ENCODE measurements at places on chromosomes 5 and 9.

DNA sequence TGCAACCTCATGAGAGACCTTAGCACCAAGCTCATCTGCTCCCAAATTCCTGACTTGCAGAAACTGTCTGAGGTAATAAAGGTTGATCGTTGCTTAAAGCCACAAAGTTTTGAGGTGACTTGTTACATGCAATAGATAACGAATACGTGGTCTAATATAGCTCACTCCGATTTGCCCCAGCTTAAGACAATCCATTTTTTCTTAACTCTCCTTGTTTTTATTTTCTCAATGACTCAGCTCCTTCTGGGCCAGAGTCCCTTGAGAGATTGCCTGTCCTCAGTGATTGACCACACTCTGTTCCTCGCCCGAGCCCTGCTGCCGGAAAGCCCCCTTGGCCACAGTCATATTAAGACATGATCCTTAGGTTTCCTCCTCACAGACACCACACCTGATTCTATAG is 63.7 kb upstream of the FANCC start:
- DNase-seq = no peak

DNA sequence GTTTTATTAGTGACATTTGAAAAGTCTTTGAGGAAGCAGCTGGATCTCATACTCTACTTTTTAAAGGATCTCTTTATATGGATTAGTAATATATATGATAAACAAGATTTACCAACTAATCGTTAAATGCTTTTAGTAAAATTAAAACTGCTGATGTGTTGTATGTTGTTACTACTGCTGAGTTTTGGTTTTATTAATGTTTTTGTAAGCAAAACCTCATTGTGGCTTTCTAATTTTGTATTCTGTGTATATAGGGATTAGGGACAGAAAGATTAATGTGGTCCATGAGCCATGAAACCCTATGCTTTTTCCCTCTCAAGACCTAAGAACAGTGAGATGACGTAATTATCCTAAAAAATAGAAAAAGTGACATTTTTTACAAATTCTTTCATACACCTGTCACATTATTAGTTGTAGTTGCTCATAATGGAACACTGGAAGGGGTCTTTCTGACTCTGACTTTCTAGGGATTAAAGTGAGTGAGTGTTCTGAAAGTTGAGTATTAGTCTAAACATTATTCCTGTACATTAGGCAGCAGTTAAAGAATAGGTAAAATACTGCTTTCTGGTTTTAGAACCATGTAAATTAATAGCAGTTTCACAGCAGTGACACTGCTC is 85.9 kb downstream of the SLC12A2 start:
- DNase-seq = no peak

GRCh38 chr5:142087920-142088679 is 20.5 kb upstream of the NDFIP1 start:
- DNase-seq = peak; percentile 65

DNA sequence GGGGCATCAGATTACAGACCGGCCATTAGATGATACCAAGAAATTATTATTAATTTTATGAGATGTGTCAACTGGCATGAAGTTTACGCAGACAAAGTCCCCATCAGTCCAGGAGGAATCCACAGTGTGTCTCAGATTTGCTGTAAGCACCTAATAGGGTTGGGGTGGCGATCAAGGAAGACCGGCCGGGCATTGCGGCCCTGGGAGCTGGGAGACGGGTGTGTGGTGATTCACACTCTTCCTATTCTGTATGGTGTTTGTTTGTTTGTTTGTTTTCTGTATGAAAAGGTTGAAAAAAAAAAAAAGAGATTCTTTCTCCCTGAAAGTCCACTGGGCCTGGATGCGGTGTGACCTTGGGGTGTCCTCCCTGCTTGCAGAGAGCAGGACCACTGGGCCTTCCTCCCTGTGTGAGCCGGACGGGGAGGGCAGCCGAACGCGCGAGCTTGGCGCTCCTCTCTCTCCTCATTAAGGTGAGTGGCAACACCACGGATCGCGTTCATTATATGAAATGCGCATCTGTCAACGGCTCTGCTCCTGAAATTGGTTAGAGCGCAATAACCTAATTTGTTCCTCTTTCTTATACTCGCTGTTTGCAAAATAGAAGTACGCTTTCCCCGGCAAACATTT is 15.1 kb downstream of the RASGEF1C start:
- no peak for DNase-seq

- peak; percentile 92 for DNase-seq
Measured at GRCh38 chr5:177300236-177300880, 3.2 kb downstream of the RAB24 start.

DNA sequence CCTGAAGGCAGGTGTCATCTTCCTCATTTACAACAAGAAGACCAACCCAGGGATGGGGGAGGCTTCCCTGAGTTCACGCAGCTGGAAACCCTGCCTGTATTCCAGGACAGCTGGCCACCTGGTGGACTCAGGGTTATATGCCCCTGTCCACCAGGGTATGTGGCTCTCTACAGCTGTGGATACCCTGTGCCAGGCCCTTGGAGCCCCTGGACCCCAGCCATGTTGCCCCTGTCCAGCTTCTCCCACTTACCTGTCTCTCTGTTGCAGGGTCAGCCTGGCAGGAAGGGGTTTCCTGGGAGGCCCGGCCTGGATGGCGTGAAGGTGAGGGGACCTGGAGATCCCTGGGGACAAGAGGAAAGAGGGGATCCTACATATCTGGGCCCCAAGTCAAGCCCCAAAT is 79.7 kb upstream of the ORM1 start:
- DNase-seq = no peak

DNA sequence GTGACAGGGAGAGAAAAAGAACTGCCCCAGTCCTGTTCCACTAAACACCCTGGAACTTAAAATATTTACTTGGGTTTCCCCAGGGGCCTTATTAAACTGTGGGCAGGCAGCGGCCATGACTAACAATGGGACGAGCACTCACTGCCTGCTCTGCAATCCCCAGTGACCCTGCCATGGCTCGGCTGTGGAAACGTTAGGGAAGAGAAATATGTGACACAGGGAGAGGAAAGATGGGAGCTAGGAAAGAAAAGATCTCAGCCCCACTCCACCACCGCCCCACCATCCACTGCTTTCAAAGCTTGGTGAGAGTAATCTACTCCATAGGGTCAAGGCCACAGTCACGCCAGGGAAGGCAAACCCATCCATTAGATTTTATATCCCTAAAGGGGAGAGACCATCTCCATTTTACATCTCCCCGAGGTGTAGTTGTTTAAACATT is 117.6 kb downstream of the EFNA5 start:
- no peak for DNase-seq

- no peak for DNase-seq
Measured at GRCh38 chr5:94928891-94929290, 310.4 kb downstream of the SLF1 start.

DNA sequence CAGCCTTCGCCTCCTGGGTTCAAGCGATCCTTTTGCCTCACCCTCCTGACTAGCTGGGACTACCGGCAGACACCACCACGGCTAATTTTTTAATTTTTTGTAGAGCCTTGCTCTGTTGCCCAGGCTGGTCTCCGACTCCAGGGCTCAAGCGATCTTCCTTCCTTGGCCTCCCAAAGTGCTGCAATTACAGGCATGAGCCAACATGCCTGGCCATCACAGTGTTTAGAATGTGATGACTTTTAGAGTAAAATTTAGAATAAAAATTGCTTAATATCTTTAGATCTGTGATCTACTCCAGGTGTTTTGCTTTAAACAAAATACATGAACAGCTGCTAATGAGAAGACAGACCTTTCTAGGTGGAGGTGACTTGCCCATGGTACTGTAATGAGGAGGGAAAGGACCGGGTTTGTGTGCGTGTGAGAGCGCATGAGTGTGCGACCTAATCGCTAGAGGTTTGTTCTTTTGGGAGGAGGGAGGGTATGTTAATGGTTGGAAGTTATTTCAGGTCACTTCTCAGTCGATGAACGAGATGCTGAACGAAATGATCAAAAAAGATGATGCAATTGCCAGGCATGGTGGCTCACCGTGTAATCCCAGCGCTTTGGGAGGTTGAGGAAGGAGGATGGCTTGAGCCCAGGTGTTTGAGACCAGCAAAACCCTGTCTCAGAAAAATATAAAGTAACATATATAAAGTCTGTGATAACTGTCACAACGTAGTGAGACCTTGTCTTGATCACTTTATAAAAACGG is 2.0 kb downstream of the CNOT6 start:
- no peak for DNase-seq

DNA sequence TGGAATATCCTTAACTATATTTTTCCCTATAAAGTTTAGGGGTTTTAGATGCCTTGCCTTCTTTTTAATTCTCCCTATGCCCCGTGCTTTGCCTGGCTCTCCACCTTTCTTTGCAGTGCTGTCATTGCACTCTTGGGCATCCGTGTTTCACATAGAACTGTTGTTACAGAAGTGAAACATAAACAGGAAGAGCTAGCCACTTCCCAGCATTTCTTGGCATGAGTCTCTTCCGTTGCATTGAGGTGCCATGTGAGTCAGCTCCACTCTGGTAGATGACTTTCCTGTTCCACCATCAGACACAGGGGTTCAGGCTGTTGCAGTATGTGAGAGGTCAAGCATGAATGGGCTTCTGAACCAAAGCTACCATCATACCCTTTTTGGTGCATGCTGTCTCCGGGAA is 73.4 kb downstream of the ANGPTL2 start:
- DNase-seq = peak; percentile 83

DNA sequence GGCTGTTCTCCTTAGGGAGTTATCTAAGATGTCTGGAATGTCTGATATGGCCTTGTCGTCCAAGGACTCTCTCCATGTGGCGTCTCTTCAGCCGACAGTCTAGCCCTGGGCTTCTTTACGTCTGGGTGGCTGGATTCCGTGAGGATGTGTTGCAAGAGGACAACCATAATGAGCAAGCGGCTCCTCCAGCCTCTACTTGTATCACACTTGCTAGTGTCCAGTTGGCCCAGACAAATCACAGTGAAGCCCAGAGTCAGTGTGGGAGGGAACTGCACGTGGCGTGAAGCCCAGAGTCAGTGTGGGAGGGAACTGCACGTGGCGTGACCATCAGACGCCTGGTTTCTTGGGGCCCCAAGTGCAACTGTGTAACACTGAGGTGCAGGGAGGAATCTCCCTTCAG is 61.1 kb downstream of the COL23A1 start:
- no peak for DNase-seq

GRCh38 chr9:109815366-109815947 is 35.5 kb downstream of the PALM2AKAP2 start:
- DNase-seq = no peak

DNA sequence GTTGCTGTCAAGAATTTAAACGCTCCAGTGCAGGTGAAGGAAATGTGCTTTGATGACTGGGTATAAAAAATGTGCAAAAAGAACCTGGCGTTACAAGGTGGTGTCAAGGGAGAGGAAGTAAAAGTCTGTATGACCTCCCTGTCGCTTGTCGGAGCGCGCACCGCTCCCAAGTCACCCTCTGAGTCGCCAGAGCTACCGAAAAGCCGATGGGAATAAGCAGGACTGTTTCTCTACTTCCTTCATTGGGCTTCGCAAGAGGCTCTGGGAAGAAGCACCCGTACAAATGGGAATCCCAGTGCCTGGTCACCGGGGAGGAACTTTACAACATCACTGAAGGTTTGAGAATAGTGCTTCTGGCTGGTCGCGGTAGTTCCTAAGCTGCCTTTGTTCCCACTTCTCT is 1.3 kb upstream of the DMRT2 start:
- peak; percentile 60 for DNase-seq

- DNase-seq = no peak
Measured at GRCh38 chr5:157821822-157822622, 36.9 kb downstream of the CLINT1 start.

DNA sequence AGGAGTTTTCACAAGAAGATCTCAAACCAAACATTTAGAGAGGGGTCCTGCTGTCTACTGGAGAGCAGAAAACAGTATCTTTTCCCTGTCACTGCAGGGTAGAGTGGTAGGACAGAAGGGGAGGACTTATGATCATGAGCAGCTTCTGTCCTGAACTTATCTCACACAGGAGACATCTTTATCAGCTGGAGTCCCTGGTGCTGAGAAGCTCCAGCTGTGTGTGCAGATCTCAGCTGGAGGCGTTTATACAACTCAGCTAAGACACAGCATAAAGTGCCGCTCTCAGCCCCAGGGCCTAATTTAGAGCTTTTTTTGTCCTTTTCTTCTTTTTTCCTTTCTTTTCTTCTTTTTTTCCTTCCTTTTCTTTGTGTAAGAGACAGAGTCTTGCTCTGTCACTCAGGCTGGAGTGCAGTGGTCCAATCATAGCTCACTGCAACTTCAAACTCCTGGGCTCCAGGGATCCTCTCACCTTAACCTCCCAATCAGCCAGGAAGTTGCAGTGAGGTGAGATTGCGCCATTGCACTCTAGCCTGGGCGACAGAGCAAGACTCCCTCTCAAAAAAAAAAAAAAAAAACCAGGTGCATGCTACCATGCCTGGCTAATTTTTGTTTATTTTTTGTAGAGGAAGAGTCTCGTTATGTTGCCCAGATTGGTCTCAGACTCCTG is 31.9 kb downstream of the CCDC125 start:
- DNase-seq = no peak

DNA sequence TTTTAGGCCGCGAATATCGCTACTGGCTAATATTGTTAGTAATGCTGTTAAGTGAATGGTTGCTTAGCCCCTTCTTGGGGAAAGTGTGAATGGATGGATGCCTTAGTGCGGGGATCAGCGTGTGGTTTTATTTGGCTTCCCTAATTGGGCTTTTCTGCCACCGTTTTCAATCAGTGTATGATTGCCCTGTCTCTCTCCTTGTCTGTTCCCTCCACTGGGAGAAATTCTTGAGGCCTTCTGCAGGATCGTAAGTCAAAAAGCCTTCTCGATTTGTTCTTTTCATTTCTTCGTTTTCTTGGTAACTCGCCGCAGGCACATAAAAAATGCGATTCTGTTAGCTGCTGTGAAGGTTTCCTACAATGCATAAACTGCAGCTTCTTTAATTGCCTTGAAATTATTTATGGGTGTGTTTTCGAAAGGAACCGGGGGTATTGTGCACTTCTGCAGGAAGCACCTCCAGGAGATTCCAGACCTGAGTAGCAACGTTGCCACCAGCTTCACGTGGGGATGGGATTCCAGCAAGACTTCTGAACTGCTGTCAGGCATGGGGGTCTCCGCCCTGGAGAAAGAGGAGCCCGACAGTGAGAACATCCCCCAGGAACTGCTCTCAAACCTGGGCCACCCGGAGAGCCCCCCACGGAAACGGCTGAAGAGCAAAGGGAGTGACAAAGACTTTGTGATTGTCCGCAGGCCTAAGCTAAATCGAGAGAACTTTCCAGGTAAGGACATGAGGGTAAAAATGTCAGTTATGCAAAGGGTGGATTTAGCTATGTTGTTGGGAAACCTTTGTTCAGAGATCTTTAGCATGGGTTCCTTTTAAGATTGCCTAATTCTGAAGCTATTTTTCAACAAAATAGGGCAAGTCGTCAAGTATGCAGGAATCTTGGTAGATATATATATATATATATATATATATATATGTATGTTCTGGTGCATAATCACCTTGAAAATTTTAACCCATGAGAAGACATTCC is 700 bp downstream of the SKP2 start:
- DNase-seq = peak; percentile 68
